NCI-H774 (cell line): ENCODE measurements at places on chromosomes 1 and 21.

DNA sequence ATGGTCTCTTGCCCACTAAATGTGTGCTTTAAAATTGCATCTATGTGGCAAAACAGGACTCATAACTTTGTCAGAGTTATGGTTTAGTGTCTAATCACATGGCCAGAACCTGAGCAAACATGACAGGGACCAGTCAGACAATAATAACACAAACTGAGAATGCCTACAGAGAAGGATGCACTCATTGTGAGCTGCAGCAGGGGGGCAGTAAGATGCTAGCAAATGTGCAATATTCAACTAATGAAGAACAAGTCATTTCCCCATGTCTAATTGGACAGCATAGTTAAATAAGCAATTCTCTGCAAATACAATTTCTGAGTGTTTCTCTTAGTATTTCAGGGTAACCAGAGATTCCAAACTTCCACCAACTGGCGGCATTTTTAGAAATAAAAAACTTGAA is 30.8 kb downstream of the SPAG17 start:
- no peak for DNase-seq

DNA sequence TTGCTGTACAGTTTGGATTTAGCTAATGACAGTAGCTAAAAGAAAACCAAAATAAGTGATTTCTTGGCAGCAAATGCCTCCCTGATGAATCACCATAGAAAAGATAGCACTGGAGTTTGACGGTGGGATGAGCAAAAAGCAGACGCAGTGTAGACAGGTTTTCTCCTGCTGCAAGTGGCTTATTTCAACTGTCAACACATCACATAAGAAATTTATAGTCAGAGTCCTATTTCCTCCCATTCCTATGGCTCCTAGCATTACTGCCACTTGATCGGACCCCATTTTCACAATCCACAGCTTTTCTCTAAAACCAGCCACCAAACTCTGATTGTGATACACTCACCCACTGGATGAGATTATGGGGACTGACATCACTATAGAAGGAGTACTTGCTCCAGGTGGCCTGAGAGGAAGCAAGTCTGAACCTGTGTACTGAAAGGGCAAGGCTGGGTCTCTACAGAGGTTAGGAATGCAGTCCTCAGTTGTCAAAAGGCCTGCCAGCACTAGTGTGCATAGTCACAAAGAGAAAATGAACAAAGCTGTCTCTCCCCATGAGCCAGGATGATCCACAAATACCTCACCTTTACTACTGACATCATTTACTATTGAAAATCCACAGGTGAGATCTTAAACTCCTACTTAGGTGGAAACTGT is 359.8 kb downstream of the LTN1 start:
- DNase-seq, result no peak

DNA sequence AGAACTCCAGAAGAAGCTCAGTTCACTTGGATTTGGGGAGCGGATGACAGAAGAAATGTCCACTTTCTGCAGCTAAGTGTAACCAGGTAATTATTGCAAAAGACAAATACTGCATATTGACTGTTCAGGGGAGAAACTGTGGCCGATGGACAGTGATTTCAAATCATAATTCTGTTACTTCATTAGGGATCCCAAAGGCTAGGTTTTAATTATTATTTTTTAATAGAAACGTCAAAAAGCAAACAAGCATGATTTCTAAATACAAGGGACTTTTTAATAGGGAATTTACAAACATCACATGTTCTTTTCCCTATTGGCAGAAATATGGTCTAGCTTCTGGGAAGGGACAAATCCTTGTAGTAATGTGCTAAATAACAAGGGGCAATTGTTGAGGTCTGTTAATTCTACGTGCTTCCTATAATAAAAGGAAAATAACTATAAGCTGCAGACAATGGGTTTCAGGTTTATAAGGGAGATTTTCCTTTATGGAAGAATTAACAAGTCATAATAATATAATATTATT is 15.5 kb downstream of the DIPK1A start:
- DNase-seq, result no peak

- no peak for DNase-seq
Measured at GRCh38 chr21:44802396-44803153, 955 bp upstream of the UBE2G2 start.

DNA sequence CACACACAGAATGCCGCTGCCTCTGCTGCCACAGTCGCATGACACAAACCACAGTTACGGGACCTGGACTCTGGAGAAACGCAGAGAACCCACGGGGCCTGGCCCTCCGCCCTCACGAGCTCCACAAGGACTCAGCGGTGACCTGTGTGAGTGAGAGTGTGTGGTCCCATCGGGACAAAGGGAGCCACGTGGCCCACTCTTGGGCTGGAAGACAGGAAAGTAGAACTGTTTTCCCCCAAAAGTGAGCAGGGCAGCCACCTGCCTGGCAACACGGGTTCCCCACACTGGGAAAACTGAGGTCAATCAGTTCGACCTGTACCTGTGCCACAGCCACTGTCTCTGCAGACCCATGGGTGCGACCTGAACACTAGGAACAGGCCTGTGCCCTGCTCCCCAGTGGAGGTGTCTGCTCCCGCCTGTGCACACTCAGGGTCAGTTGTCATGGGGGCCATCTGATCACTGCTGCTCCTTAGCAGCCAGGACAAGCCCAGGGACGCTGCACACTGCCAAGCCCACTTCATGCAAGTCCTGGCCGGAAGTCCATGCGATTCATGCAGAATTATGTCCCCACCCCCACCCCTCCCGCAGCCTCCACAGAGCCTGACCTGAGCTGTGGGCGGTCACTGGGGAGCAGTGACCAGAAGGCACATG is 54.4 kb upstream of the ADARB1 start:
- no peak for DNase-seq

DNA sequence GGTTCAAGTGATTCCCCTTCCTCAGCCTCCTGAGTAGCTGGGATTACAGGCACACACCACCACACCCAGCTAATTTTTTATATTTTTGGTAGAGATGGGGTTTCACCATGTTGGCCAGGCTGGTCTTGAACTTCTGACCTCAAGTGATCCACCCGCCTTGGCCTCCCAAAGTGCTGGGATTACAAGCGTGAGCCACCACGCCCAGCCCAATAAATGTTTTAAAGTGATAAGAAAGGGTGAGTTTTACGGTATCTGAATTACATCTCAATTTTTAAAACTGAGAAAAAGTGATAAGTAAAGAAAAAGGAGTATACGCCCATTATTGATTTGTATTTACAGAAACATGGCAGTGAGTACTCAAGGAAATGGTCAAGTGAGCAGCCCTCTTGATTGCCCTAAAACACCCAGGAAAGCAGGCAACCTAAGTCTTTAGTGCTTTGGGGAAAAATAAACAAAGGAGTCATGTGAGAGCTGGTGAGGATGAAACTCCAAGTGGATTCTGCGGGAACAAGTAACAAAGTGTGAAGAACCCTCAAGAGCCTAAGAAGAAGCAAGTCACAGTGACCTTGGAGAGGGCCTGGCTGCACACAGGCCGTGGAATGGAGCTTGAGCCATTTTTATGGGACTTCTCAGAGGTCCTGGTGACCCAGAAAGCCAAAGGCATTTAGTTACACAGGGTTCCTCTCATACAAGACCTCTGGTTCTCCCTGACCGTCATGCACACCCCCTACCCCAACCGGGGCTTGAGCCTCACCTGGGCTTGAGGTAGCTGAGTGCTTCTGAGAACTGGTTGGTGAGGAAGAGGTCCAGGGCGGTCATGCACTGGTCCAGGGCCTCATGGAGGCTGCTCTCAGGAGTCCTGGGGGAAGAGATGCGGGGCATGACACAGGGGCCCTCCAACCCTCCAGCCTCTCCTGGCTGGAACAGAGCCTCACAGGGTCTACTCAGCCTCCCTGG is 9.1 kb downstream of the TTC39A start:
- DNase-seq, result no peak

DNA sequence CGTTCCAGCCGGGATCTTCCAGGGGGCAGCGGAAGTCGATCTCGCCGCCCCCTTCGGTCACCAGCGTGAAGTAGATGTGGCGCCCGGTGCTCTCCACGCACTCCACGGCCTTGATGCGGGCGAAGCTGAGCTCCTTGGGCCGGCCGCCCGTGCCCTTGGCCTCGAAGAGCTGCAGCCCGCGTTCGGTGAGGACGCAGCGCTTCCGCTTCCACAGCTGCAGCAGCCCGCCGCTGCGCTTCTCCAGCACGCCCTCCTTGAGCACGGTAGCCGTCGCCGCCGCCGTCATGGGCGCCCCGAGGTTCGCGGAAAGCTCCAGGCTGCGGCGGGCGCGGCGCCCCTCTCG is 516 bp downstream of the PHLDA3 start:
- DNase-seq, result no peak

GRCh38 chr1:114100148-114100547 is 53.5 kb downstream of the SYT6 start:
- DNase-seq, result no peak

DNA sequence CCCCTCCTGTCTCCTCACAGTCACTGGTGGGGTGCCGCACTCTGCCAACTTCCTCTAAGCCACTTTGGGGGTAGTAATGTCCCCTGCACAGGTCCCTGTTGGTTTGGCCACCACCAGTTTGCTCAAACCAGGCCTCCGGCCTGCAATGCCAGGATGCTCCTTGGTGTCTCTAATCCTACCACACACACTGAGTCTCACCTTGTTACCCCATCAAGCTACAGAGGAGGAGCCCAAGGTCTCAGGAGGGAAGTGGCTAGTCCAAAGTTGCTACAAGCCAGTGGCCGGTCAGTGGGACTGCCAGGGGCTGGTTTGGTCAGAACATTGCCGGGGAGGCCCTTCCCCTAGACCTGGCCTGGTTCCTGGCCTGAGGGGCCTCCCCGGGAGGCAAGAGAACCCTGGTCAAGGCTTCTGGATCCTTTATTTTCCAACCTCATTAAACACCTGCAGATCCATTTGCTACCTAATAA is 21.5 kb upstream of the LRP8 start:
- DNase-seq, result no peak

DNA sequence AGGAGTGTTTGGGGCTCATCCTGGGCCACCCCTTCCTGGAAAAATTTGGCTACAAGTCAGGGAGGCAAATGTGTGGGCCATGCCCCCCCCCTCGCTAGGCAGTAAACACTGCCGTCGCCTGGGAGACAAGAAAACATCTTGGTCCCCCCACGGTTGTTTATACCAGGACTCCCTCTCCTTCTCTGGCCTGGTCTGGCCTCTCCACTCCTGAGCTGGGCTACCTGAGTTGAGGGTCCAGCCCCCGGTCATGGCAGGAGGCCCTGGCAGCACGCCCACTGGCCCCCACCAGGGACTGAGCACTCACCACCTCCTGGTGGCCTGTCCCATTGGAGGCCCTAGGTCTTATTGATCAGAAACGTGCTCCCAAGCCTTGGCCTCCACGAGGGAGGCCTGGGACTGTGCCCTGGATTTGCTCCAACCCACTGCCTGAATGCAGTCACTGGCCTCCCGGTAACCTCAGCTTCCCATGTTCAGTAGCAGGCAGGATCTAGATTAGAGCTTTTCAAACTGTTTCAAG is 15.8 kb downstream of the KCNQ4 start:
- DNase-seq, result no peak

GRCh38 chr1:42477775-42478174 is 14.7 kb downstream of the CCDC30 start:
- no peak for DNase-seq

GRCh38 chr1:150235294-150235851 is 539 bp downstream of the ANP32E start:
- no peak for DNase-seq

DNA sequence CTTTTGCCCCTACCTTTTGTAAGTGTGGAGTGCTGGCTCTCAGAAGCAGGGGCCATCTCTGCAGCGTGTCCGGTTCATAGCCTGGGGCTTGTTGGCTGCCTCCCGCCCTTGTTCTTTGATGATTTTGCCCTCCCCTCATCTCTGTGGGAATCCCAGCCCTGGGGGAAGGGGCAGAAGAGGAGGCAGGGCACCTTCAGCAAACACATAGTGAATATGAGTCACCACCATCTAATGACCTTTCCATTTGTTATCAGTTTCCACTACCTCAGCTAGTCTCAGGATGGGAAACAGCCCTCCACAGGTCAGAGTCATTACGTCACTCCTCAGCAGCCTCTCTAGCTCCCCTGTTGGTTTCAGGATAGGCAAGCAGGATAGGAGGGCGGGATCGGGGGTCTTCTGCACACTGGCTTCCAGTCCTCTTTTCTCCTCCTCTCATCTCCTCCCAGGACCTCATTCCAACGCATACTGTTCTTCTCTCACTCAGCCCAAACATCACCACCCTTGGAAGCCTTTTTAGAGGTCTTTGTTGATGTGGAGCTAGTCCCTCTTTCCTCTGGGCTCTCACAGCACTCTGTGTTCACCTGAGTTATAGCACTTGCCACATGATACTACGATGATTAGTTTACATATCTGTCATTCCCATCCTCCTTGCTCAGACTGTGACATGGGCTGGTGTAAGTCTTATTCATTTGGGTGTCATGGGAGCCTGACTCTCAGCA is 15.8 kb downstream of the GADD45A start:
- DNase-seq, result no peak

GRCh38 chr1:154896771-154897286 is 26.7 kb upstream of the KCNN3 start:
- DNase-seq, result no peak

- DNase-seq, result no peak
Measured at GRCh38 chr21:20779321-20779720, 218.9 kb upstream of the NCAM2 start.

- DNase-seq, result no peak
Measured at GRCh38 chr1:234256359-234256758, 116.9 kb upstream of the COA6 start.

DNA sequence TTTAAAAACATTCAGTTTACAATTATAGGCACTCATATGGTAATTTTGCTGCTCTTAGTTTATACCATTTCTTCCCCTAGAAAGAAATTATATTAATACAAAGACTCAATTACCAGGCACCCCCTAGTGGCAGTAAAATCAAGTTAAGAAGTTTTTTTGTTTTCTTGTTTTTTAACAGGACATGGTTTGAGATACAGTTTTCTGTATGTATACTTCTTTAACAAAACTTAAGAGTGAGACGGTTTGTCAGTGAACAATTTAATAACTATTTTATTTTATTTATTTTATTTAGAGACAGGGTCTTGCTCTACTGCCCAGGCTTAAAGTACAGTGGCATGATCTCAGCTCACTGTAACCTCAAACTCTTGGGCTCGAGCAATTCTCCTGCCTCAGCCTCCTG is 224.6 kb downstream of the FAF1 start:
- DNase-seq, result no peak

DNA sequence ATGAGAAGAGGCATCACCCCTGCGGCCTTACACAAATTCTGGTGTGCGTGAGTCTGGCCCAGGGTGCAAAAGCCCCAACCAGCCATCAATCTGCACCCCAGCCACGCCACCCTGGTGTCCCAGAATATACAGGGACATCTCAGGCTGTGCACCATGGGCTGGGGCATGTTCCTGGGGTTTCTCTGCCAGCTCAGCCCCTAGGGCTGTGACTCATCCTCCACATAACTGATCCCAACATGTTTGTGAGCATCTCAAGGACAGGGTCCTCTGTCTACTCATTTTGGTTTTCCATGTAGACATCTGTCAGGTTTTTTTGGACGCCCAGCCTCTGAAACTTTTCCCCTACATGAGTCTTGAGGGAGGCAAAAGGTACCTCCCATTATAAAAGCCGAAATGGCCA is 511 bp downstream of the ZNF683 start:
- no peak for DNase-seq

- no peak for DNase-seq
Measured at GRCh38 chr1:145992502-145992936, 3.9 kb downstream of the TXNIP start.
